ENCODE measurements at places on chromosomes 16 and 17.

DNA sequence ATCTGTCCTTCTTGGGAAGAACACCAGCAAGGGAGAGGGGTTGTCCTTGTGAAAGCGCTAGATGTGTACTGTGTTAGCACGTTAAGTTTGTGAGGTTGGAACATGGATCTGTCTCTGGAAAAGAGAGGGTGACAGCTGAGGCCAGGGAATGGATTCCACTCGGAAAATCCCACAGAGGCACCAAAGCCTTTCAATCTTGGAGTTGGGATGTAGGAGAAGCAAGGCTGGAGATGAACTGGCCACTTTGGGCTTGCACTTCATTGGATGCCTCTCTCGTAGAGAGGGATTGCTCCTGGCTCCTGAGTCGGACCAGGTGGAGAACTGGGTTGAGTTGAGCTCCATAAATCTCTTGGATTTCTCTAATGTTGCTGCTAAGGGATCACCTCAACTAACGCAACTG is 67.2 kb downstream of the CCDC182 start:
- DNase-seq: no peak

DNA sequence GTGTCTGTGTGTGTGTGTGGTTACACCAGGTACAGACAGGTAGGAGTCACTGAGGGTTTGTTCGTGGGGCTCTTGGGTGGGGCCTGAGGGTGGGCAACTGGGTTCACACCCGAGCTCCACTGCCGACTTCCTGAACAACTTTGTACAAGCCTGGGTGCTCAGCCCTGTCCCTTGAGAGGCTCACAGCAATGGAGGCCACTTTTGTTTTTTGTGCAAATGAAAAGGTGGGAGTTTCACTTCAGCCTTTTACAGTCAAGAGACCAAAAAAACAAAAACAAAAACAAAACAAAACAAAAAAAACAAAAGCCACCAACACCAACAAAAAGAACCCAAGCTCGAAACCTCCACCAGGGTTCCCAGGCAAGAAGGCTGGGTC is 2.4 kb downstream of the RHBDF2 start:
- no peak for DNase-seq

- DNase-seq: no peak
Observed at GRCh38 chr17:80585890-80586845, 41.5 kb downstream of the RPTOR start.

DNA sequence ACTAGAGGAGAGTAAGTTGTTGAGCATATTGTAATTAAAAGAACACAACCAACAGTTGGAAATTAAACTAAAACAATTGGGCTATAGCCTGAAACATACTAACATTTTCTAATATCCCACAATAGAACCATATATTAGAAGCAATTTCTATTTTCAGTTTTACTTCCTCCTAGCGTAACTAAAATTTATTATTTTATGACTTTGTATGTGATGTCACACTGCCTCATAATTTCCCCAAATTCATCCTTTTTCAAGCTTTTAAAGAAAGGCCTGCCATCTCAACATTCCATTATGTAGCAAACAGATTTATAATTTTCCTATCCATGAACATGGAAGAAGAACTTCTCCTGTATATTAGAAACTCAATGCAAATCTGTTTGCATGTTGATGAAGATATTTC is 110.2 kb downstream of the HS3ST3A1 start:
- no peak for DNase-seq

GRCh38 chr17:72970797-72971196 is 121.7 kb downstream of the SLC39A11 start:
- DNase-seq: no peak

- DNase-seq: peak; percentile 86
Observed at GRCh38 chr17:29622337-29623282, at the start of gene CORO6. CORO6 (minus strand) TSS chr17:29622912; CDS start chr17:29621421, 1,491 bp downstream.

- DNase-seq: no peak
Observed at GRCh38 chr16:79891458-79891857, 290.9 kb upstream of the MAF start.

DNA sequence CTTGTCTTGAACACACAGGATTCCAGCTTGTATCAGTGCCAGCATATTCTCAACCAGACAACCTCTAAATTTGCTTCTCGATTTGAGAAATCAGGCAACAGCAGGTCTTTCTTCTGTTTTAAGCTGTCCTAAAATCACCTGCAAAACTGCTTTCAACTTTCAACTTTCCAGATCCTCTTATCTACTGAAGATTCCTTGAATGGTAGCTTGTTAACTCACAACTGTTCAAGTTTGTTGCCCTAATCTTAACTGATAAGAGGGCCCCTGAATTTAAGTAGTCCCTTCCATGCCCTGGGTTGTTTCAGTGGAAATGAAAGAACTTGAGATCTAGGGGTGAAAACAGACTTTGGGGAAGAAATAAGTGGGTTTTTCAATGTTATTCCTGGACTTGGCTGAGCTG is 57.2 kb downstream of the CHD9 start:
- DNase-seq: no peak

- peak; percentile 60 for DNase-seq
Observed at GRCh38 chr17:30363715-30364202, 15.0 kb upstream of the CPD start.

- DNase-seq: no peak
Observed at GRCh38 chr17:66775881-66776400, 59.0 kb upstream of the CACNG5 start.

- peak; percentile 86 for DNase-seq
Observed at GRCh38 chr17:82734987-82735866, at the start of gene FN3K. FN3K (plus strand) TSS chr17:82735615; CDS start chr17:82735637, 22 bp downstream.

GRCh38 chr17:58370309-58370708 is 18.3 kb upstream of the SUPT4H1 start:
- no peak for DNase-seq

DNA sequence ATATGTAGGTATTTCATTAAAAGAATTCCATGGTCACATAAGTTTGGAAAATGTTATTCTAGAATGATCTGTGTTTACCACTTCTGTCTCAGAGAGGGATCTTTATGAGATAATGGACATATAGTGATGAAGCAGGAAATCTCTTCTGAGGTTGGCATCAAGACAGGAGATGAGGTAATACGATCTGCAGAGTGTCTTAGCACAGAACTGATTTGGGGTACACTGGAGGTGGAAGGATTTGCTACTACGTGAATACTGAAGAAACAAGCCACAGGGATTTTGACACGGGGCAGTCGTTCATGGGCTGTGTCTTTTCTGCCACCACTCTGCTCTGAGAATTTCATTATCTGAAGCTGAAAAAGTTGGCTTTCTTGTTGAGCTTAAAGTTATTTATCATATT is 5.5 kb downstream of the CBFB start:
- no peak for DNase-seq

DNA sequence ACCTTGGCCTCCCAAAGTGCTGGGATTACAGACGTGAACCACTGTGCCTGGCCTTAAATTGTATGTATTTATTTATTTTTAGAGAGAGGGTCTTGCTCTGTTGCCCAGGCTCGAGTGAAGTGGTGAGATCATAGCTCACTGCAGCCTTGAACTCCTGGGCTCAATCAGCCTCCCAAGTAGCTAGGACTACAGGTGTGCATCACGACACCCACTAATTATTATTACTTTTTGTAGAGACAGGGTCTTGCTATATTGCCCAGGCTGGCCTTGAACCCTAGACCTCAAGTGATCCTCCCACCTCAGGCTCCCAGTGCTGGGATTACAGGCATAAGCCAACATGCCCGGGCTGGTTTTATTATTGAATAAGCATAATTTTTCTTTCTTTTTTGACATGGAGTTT is 4.1 kb upstream of the NFATC2IP start:
- DNase-seq: no peak

DNA sequence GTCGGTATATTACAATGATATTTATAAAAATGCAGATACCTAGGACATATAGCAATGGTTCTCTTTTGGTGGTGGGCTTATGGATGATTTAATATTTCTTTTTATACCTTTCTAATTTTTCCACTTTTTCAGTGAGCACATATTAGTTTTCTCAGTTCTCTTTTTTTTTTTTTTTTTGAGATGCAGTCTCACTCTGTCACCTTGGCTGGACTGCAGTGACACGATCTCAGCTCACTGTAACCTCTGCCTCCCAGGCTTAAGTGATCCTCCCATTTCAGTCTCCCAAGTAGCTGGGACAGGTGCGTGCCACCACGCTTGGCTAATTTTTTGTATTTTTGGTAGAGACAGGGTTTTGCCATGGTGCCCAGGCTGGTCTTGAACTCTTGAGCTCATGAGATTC is 15.1 kb downstream of the MAP3K14 start:
- DNase-seq: no peak

- DNase-seq: no peak
Observed at GRCh38 chr17:69402052-69402451, 12.4 kb upstream of the MAP2K6 start.

DNA sequence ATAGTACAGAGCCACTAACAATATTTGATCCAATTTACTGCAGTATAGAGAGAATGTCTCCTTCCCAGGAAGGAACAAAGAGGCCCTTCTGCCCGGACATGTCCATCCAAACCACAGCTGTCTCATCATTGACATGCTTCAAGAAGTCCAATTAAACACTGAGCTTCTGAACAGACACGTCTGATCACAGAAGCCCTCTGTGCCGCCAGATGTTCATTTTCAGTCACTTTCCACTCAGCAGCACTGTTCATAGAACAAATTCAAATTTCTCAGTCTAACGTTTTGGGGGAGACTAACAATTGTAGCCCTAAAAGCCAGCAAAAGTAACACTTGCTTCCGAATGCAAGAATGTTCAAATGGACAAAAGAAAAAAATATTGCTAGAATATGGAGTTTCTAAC is 15.3 kb downstream of the ZC3H7A start:
- DNase-seq: no peak

DNA sequence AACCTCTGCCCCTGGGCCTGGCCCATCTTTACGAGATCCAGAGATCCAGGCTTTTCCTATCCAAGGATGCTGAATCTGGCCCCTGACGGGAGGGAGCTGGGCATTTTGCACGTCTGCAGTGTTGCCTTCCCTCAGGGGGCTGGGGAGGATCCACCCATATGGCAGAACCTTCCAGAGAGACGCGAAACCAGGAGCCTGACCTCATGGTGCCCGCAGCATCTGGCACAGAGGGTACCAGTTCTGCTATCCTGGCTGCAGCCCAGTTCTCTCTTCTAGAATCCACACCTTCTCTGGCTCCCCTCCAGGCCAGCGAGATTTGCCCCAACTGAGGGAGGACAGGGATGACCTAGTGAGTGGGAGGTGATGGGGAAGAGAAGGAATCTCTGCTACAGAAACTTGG is 20.5 kb upstream of the ZNF652 start:
- no peak for DNase-seq

DNA sequence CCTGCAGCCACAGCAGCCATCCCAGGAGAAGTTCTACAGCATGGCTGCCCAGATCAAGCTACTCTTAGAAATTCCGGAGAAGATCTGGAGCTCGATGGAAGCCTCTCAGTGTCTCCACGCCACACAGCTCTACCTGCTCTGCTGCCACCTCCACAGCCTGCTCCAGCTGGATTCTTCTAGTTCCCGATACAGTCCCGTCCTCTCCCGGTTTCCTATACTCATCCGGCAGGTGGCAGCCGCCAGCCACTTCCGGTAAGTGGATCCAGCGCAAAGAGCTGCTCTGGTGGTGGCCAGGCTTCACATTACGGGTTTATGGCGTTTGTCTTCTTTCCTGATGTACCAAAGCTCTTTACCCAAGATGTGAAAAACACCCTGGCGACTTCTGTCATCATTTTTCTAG is 3.6 kb downstream of the COG1 start:
- no peak for DNase-seq

- DNase-seq: no peak
Observed at GRCh38 chr17:37725601-37726146, 19.2 kb downstream of the HNF1B start.
